ENCODE measurements at places on chromosomes 2 and 18.

- DNase-seq, result no peak
Measured at GRCh38 chr2:55490554-55490953, 29.0 kb upstream of the CFAP36 start.

DNA sequence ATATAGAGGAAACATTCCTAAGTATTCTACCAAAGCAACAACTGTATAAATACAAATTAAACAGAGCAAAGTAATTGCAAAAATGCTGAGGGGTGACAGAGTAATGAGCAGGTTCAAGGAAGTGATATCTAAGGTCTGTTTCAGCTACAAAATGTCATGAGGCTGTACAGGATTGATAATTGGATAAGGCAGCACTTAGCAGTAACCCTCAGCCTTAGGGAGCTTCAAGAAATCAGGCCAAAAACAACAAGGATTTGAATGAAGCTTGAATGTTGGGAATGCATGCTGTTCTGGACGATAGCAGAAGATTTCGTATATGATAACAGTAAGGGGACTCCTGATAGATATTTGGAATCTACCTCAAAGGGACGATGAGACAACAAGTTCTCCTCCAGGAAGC, 142.0 kb upstream of the MMADHC start:
- DNase-seq, result no peak

- DNase-seq, result peak; percentile 51
Measured at GRCh38 chr18:45785134-45785533, 40.3 kb upstream of the SIGLEC15 start.

GRCh38 chr18:4557502-4557901, 102.4 kb upstream of the DLGAP1 start:
- no peak for DNase-seq

DNA sequence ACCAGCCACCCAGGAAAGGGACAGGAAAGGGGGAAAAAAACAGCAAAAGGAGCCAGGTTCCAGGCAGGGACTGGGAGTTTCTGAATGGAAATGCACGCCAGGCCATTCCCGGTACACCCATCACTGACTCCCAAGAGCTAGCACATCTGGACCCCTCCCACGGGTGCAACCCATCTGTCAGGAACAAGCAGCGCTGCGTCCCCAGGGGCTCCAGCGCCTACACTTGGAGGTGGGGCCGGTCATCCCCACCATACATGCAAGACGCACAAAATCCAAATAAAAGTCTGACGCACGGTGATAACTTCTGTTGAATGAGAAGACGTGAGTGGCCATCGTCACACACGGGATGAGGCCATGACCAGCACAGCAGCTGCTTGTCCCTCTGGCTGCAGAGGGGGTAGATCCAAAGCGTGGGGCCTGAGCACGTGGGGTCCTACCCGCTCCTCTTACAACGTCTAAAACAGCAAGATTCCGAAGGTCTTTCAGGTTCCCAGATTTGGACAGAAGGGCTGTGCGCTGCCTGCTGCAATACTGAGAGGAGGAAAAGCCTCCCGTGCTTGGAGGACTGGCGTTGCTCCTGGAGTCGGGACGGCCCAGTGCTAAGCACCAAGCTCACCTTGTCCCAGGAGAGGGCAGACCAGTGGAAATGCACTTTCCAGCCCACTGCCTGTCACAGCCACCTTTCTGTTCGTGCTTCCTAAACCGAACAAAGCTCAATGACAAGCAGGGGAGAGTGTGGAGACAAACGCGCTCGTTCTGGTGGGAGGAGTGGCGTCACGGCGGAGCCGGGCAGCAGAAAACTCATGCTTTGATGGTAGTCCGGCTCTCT, 68.9 kb downstream of the NDUFA10 start:
- no peak for DNase-seq

GRCh38 chr2:96970248-96970875, 16.0 kb downstream of the FAM178B start:
- DNase-seq, result no peak

- DNase-seq, result no peak
Measured at GRCh38 chr2:70349921-70350685, 48.2 kb upstream of the FAM136A start.

GRCh38 chr2:10447300-10447894, 730 bp downstream of the ODC1 start:
- peak; percentile 71 for DNase-seq

DNA sequence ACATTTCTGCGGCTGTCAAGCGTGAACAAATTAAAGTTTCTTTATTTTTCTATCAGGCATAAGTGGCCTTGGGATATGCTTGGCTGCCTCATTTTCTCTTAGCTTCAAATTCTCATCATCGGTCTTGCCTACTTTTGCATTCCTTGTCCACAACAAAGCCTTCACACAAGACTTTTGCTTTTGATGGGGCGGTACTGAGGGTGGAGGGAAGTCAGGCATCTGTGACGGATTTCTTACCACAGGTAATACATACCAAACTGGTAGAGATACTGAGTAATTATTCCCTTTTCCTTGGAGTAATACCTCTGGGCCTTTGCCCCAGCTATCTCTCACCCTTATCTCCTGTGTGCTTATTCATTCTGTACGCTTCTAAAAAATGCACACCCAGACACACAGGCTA, 468.3 kb upstream of the RGPD4 start:
- no peak for DNase-seq

GRCh38 chr2:183123959-183124221, 353 bp upstream of the NUP35 start:
- DNase-seq, result no peak

GRCh38 chr18:11951390-11951851, 29.9 kb upstream of the IMPA2 start:
- DNase-seq, result no peak

GRCh38 chr2:239268082-239268481, 132.7 kb downstream of the HDAC4 start:
- DNase-seq, result peak; percentile 1

DNA sequence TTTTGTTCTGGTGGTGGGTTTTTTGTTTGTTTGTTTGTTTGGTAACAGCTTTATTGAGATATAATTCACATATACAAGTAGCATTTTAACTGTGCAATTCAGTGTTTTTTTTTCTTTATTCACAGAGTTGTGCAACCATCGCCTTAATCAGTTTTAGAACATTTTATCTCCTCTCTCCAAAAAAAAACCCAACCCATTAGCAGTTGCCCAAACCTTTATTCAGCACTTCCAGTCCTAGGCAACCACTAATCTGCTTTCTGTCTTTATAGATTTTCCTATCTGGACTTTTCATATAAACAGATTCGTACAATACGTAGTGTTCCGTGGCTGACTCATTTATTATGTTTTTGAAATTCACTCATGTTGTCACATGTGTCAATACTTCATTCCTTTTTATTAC, 38.7 kb downstream of the CCDC138 start:
- no peak for DNase-seq

Measured in activated CD8-positive, alpha-beta T cell treated with anti-CD3 and anti-CD28 coated beads for 36 hours (primary cell).